ENCODE measurements at places on chromosomes 7 and 10.

GRCh38 chr7:33933611-33934281, 28.4 kb downstream of the BMPER start:
- DNase-seq = no peak

DNA sequence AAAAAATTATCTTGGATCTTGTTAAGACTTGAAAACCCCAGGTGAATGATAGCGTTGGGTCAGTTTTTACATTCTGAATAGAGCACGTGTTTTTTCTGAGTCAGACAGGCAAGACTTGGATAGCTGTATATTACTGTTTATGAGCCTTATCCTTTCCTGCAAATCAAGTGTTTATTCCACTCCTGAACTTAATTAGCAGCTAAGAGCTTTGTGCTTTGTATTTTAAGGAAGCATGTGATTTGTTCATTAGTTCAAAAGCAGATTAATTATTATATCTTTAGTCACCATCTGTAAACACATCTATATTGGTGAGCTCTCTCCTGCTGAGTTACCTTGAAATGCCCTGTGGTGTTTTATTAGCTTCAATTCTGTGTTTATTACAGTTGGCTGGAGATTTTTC, 98.6 kb upstream of the PRPS1L1 start:
- DNase-seq = no peak

DNA sequence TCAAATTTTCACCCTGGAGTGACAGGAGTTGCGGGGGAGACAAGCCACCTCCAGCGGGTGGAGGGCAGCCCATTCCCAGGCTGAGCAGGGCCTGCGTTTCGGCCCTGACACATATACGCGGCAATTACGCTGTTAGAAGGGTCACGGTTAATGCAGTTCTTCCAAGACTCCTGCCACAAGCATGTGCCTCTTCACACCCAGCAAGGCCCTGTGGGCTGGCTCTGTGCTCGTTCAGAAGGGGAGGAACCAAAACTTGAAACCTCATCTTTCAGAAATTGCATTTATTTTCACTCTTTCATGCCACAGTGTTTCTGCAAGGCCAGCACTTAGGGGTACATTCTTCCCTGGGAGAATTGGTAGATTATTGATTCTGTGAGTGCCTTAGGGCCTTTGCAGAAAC, 24.7 kb downstream of the LRMDA start:
- no peak for DNase-seq

DNA sequence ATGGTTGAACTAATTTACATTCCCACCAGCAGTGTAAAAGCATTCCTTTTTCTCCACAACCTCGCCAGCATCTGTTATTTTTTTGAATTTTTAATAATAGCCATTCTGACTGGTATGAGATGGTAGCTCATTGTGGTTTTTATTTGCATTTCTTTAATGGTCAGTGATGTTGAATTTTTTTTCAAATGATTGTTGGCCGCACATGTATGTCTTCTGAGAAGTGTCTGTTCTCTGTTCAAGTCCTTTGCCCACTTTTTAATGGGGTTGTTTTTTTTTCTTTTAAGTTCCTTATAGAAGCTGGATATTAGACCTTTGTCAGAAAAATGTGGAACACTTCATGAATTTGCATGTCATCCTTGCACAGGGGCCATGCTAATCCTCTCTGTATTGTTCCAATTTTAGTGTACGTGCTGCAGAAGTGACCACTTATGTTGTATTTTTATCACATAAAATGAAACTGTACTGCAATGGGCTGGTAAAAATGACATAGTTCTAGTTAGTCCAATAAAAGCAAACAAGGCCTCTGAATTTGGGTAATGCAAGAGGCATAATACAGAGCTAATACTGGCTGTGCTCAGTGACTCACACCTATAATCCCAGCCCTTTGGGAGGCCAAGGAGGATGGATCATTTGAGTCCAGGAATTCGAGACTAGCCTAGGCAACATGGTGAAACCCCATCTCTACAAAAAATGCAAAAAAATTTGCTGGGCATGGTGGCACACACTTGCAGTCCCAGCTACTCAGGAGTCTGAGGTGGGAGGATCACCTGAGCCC, 70.3 kb downstream of the ABI1 start:
- DNase-seq = no peak

DNA sequence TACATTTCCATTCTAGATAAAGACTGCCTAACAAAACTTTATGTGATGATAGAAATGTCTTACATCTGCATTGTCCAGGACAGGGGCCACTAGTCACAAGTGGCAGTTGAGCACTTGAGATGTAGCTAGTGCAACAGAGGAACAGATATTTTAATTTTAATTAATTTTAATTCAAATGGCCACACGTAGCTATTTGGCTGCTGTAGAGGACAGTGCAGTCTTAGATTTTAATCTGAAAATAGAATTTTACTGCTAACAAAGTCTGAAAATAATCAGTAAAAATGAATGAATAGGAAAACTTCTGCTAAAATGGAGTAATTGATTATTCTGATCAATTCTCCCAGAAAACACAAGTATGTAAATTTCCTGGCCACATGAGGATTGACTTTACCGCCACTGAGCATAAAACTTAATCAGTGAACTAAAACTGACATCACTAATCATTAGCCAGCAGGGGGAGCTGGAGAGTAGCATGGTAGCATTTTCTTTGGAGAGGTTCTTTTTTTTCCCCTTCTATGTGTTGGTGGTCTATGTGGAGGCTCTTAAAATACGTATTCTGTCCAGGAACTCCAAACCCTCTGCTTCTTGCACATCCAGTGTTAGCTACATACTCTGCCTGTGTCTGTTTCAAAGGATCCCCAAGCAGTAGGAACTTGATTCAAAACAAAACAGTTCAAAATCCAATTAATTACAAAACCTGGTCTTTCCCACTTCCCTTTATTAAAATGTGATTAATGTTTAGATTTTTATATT, 52.1 kb downstream of the TSPAN12 start:
- DNase-seq = peak; percentile 89

GRCh38 chr7:104536956-104537355, 208.6 kb downstream of the LHFPL3 start:
- no peak for DNase-seq

DNA sequence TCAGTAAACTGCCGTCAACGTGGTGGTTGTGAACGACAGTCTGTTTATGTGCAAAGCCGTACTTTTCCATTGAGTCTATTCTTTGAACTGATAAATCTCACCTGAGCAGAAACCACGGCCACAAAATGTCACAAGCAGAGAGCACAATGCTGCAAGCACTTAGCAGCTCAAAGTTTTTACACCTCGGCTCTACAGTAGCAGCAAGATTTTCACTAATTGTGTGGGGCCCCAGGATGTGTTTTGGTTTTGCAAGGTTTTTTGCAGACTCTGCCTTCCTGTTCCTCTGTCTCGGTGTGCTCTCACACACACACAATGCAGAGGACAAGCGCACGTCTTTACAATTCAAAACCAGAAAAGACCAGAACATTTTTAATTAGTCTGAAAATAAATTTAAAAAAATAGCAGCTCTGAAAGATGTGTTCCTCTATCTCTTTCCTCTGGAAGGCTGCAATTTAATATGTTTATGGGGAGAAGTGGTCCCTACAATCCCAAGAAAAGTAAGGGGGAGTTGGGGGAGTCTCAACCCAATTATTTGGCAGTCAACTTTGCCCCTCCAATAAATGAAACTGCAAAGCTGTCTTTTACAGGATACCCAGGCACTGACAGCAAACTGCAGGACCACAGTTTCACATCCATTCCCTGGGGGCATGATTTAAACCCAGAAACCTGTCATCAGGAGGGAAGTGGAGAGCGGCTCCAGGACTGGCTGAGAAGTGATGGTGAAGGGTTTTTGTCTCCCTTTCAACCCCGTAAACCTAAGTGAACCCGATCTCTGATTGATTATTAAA, 73.8 kb upstream of the SFMBT2 start:
- DNase-seq = no peak

DNA sequence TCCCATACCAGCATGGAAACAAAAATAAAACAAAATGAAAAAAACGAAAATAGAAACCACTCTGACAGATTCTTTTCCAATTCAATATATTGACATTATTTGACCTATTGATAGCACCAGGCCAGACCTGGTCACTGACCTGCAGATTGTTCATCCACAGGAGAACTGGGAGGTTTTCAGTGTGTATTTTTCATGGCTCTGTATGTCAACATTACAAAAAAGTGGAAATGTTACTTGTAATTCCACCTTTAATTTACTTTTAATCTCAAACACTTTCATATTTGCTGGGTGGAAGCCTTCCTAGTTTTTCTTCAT, 2.9 kb downstream of the HKDC1 start:
- no peak for DNase-seq

DNA sequence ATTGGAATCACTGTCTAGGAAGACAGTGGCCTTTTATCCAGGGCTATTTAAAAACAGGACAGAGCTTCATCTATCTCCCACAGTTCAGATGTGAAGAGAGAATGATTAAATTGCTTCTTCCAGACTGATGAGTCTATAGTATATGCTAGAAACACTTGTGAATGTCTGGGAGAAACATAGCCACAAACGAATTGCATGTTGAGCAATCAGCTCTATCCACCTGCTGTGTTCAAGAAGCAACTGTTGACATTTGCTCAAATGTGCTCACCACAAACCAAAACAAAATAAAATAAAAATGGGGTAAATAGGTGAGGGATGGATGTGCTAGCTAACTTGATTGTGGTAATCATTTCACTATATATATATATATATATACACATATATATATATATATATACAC, 195.1 kb downstream of the HECW1 start:
- no peak for DNase-seq
